Amniotic stem cell (primary cell): ENCODE measurements at places on chromosomes 6 and 20.

- no peak for DNase-seq
Observed at GRCh38 chr6:91575032-91575431, 988.2 kb upstream of the MAP3K7 start.

GRCh38 chr6:151652325-151652724, 155.2 kb upstream of the ESR1 start:
- no peak for DNase-seq

DNA sequence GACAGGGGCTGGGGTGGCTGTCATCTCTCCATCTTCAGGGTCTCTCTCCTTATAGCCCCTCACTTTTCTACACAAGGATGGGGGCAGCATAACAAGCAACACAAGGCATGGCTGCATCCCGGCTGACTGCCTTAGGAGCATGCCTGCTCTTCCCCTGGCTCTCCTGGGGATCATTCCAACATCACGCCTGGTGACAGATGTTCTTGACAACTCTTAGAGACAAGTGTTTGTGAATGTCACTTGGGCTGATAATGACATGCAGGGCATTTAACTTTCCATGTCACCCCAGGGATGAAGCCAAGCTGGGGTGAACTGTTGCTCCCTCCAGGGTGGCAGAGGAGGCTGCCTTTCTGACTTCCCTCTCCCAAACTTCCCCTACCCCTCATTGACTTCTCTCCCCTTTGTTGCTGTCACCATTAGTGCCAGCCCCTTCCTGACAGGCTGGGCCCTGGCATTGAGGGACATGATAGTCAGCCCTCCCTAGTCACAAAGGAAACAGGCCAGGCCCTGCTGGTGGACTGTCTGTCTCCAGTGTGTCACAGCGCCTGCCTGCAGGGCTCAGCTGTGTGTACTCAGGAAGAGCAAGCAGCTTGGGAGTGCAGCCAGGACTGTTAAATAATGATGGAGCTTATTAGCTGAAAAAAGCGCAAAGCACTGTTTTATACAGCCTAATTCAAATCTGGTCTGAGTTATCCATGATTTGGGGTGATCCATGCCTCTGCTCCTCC, 161.8 kb downstream of the LRFN2 start:
- no peak for DNase-seq

DNA sequence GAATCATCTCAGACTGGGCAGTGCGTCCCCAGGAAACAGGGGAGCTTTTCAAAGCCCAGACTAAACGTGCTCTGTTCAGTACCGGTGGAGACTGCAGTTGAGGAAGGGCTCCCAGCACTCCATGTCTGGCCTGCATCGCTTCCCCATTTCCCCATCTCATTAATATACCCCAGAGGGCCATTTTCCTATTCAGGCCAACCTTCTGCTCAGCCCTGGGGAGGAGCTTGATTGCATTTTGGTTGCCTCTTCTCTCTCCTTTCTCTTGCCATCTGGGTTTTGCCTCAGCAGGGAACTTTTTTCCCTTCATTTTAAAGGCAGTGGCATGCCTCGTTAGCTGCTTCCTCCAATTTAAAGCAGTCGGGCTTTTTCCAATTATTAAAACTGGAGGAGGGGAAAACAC, 394.3 kb upstream of the SOX4 start:
- no peak for DNase-seq

- no peak for DNase-seq
Observed at GRCh38 chr20:12090920-12091319, 173.2 kb downstream of the BTBD3 start.

DNA sequence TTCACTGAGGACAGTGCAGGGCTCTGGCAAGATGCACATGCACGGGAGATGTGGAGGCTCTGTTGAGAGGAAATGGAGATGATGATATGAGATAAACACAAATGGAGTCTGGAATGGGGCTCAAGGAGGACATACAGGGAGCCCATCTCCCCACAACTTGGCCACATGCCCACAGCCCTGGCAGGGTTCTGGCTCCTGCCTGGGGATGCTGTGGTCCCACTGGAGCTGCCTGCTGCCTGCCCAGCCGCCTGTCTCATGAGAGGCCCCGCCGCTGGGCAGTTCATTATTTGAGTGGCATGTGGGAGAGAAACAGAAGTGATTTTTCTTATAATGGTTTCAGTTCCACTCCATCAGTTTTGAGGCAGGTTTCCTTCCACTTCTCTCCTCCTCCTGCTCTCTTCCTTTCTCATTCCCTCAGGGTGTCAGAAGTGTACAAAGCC, 133.6 kb upstream of the TRAF3IP2 start:
- DNase-seq: no peak

DNA sequence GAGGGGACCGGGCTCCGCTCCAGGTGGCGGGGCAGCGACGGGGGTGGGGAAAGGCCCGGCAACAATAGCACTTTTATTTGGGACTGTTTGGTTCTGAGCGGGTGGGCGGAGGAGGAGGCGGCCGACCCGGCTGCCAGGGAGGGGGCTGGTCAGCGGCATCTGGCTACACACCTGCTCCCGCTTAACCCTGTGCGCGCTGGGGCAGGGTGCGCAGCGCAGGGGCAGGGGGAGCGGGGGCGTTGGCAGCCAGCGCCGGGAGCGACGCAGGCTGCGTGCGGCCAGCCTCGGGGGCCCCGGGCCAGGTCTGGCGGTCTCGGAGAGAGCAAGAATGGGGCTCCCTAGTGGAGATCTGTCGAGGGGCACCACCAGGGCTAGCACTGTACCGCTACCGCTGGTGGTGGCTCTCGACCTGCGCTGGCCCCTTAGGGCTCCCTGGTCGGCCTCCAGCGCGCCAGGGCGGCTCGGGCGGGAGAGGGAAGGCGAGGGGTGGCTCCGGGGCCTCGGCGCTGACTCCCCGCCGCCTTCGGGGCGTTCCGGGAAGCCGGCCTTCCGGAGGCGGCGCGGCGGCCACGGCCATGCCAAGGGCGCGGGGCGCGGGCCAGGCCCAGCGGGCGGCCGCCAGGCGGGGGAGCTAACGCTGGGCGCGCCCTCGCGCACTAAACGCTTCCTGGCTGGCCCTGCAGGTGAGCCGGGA, 92.4 kb downstream of the NCR2 start:
- no peak for DNase-seq

DNA sequence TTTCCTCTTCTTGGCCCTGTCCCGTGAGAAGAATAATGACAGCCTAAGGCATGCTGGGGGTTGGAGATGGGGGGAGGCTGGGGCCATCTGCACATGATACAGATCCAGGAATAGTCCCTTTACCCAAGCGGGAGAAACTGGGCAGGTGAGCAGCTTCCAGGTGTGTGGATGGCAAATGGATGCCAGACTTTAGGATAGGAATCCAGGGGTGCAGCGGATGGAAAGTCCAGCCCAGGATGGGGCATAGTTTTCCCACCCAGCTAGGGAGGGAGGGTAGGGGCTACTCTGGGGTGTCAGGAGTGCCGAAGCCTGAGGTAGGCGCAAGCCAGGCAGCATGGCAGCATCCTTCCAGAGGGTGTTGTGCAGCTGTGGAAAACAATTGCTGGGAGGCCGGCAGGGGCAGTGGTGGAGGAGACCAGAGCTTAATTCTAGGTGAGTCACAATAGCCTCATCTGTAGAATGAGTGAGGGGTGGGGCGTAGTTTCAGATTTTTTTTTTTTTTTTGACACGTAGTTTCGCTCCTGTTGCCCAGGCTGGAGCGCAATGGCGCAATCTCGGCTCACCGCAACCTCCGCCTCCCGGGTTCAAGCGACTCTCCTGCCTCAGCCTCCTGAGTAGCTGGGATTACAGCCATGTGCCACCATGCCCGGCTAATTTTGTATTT, 15.4 kb upstream of the FAM110A start:
- no peak for DNase-seq

GRCh38 chr20:50969912-50970311, 11.3 kb downstream of the MOCS3 start:
- DNase-seq: no peak

DNA sequence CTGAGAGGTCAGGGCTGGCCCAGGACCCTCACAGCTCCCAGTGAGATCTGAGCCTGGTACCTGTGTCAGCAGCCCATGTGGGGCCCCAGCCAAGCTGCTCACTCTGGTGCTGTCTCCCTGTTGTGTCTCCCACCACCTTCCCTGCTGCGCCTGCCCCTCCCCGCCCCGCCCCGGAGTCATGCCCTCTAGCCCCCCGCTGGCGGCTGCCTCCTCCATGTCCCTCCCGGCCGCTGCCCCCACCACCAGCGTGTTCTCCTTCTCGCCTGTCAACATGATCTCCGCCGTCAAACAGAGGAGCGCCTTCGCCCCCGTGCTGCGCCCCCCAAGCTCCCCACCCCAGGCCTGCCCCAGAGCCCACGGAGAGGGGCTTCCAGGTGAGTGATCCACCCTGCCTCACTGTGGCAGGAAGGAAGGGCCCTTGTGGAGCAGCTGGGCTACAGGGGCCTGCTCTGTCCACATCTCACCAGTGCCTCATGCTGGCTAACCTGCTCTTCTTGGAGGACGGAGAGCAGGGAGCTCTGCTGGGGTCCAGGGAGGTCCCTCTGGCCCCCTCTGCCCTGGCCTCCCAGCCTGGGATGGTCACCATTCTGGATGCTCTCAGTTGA, 44.9 kb downstream of the CPXM1 start:
- no peak for DNase-seq

DNA sequence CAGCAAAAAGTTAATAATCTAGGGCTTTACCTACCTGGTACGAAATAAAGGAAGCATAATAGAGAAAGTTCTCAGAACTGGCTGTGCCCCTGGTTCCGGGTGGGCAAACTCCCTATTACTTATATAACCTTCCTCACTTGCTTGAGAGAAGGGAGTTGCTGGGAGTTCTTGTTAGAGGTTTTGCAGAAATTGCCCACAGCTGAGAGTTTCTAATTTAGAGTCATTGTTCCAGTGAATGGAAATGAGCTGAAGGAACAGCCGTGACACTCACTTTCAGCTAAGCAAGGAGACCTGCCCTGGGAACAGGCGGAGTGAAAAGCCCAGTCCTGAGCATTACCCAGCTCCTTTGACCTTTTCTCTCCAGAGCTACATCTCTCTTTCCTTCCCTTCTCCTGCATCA, 594.6 kb upstream of the FLRT3 start:
- DNase-seq: no peak

GRCh38 chr6:155504848-155505607, 49.4 kb upstream of the NOX3 start:
- DNase-seq: no peak

- DNase-seq: no peak
Observed at GRCh38 chr20:62823688-62824475, 7.0 kb downstream of the COL9A3 start.

DNA sequence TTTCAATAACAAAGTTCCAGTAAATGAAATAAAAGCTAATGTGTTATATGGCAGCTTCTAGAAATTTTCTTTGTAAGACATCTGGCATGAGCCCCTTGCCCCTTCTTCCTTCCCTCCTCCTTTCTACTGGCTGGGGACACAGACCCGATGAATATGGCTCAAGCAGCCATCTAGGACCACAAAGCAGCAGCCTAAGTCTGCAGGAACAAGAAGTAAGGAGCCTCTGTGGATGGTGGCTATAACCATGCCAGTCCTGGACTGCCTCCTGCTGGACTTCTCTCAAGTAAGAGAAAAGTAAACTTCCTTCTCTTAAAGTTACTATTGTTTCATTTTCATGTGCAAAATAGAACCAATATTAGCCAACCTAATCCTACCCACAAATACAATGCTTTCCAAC, 114.9 kb upstream of the DST start:
- DNase-seq: no peak

DNA sequence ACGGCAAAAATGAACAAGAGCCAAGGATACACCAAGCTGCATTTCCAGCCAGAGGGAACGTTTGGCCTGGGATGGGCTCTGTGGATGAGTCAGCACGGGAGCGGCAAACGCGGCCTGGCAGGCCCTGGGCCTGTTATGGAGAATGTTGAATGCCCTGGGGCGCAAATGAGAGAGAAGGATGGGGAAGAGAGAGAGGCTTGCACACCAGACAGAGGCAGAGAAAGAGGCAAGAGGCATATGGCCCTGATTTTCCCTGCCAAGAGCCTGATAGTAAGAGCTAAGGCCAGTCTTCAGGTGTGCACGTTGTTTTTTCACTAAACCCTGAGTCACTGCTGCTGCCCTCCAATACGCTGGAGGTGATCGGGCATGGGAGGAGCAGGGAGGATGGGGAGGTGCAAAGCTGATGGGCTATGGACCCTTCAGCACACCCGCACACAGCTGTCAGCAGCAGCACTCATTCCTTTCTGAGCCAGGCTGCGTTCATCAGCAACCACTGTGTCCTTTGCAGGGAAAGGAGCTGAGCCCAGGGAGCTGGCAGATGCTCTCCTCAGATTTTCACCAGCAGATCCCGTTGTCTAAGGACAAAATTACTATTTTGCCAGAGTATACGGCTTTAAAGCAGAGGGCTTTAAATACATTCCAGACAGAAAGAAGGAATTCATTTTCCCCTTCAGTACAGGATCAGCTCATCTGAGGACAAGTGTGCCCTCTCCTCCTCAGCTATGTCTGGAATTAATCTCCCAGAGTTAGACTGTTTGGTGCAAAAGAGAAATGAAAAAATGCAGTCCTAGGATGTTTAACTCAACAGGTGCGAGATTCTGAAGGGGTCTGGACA, 61.7 kb upstream of the SLC22A23 start:
- DNase-seq: peak; percentile 79

DNA sequence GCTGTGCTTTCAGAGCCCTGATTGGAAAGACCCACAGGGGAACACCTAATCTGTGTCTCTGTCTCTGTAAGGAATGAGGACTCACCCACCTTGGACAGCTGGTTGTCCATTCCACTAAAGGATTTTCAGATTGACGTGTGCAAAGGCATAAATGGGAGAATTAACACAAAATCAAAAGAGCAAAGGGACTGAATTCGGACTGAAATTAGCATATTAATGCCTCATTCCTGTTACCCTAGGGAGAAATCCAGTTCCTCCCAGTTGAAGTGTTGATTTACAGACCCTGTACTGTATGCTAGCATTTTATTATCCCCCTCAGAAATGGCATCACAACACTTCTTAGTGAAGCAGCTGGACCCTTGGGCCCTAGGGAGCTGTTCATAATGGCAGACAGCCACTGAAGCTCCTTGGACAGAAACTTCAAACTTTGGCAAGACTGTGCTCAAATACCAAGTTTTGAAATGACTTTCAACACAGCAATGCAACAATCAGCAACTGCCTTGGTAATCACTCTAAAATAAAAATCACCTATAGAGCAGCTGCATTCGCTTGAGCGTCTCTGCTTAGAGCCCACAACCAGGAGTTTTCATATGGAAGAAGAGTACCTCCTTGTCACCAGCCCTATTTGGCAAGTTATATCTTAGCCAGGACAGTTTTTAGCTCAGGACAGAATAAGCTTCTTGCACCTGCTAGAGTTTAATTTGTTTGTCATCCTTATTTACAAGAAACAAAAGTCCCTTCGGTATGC, 118.1 kb downstream of the TRDN start:
- DNase-seq: no peak

DNA sequence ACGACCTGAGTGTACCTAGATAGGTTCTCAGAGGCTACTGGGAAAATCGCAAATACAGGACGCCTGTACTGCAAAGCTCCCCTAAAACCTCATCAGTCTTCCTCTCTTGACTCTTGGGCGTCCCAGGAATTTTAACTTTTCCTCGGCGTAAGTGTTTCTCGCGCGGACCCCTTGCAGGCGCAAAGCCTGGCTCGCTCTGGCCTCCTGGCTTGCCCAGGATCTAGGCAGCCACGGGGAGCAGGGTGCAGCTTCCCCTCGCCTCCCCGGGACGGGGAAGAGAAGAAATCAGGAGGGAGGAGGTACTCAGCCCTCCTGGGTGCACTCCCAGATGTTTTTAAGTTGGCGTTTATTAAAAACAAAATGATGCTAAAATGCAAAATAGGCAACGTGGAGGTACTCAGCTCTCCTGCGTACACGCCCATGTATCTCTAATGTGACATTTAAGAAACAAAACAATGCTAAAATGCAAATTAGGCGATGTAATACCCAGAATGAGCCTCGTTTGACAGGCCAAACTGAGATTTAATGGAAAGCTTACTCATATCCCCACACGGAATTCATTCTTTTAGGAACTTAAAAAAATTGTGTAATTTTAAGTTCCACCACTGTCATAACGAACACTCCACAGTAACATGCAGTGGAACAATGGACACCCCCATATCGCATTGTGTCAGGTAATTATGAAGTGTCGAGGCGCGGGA, 1.6 kb upstream of the SOBP start:
- DNase-seq: no peak
